ENCODE measurements at places on chromosomes 6 and 20. TPM values are rescaled to one million over a fixed set of nuclear protein-coding genes. Genes with fewer than 3 reads are reported as not detected.

The STX16 gene
- 14.4 TPM for total RNA-seq

The MUC21 gene
- total RNA-seq, result not detected

The FGD2 gene
- not detected for total RNA-seq

The CCR6 gene
- not detected for total RNA-seq

The IRF4 gene
- not detected for total RNA-seq

The SGK2 gene
- total RNA-seq, result not detected

The FAM162B gene
- total RNA-seq, result 0.44 TPM

The SIM1 gene
- not detected for total RNA-seq

The MRAP2 gene
- 0.39 TPM for total RNA-seq

The GGTLC1 gene
- total RNA-seq, result not detected

The ADGB gene
- total RNA-seq, result not detected

The RIPOR2 gene
- 1.0 TPM for total RNA-seq

The COX4I2 gene
- not detected for total RNA-seq

The ISM1 gene
- total RNA-seq, result 3.6 TPM

The PLCB4 gene
- 0.13 TPM for total RNA-seq

The EPM2A gene
- total RNA-seq, result 2.2 TPM

The BPIFA1 gene
- not detected for total RNA-seq

The ADGRF5 gene
- total RNA-seq, result 185 TPM

The ABHD16B gene
- total RNA-seq, result not detected

The WFDC12 gene
- not detected for total RNA-seq

The PRICKLE4 gene
- total RNA-seq, result 1.3 TPM

The JAG1 gene
- 96.5 TPM for total RNA-seq

The EYS gene
- total RNA-seq, result not detected

The IPCEF1 gene
- 0.34 TPM for total RNA-seq

The ARG1 gene
- total RNA-seq, result not detected

The RIPPLY2 gene
- not detected for total RNA-seq

The ADGRF4 gene
- not detected for total RNA-seq

The ANGPT4 gene
- total RNA-seq, result not detected

The LY6G6F gene
- total RNA-seq, result not detected

The HTR1B gene
- total RNA-seq, result 6.1 TPM

The SLPI gene
- not detected for total RNA-seq

The SIRPD gene
- total RNA-seq, result not detected

The FLRT3 gene
- total RNA-seq, result 0.30 TPM

The SAMD3 gene
- not detected for total RNA-seq

The COL11A2 gene
- total RNA-seq, result 0.07 TPM

The MATN4 gene
- total RNA-seq, result 0.20 TPM

The KIAA1755 gene
- total RNA-seq, result not detected

The RIMS1 gene
- total RNA-seq, result 0.13 TPM

The SRC gene
- 3.2 TPM for total RNA-seq

The DEFB132 gene
- total RNA-seq, result not detected

The MUCL3 gene
- not detected for total RNA-seq

The STX11 gene
- total RNA-seq, result 26.5 TPM

The GUCA1A gene
- not detected for total RNA-seq

The LKAAEAR1 gene
- total RNA-seq, result not detected
